ENCODE measurements at places on chromosomes 5 and 9.

DNA sequence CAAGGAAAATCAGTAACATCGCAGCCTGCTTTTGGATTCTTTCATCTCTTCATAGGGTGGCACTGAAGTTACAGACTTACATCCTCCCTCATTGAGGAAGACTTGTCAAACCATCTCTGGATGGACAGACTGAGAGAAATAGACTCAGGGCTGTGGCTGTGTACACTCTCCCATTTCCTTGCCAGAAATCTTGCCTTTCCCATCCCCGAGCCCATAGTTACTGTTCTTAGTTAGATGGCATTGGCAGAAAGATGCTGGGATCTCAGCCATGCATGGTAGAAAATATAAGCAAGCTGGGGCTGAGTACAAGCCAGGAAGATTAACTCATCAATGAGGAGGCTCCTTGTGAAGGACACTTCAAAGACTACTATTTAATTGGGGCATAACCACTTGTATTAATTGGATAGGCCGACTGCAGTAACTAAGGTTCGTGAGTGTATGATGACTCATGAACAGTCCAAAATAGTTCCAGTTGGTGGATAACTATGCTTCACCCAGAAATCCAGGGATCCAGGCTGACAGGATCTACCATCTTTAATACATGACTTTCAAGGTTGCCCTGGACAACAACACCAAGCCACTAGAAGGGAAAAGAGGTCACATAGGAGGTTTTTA lies 137.9 kb downstream of the TMEM38B start:
- DNase-seq = no peak

GRCh38 chr5:171825051-171825450 lies 39.4 kb downstream of the SMIM23 start:
- DNase-seq = no peak

DNA sequence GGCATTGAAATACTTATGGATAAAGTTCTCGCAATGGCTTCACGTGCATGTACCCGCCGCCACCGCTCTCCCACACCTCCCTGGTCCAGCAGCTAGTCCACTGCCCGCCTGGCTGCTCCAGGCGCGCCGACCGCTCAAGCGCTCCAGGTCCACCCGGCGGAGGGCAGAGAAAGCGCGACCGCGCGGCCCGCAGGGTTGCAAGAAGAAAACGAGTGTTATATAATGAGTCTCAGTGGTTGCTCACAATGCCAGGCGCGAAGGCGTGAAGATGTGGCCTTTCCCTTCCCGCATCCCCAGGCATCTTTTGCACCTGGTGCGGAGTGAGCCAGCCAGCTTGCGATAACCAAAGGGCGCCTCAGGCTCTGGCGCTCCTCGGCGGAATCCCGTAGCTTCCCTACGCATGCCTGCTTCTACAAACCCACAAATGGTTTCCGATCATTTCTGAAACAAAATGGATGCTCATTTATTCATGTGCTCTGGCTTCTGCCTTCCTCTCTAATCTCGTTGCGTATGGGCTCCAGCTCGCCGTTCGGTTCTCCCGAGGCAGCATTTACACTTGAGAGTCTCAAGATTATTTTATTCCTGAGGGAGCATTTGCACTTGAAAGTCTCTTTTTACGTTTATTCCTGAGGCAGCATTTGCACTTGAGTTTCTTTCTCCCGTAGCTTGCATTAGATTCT lies 25.7 kb downstream of the CDKN2A start:
- peak; percentile 59 for DNase-seq

GRCh38 chr5:89827359-89827758 lies 582.2 kb downstream of the CETN3 start:
- no peak for DNase-seq

DNA sequence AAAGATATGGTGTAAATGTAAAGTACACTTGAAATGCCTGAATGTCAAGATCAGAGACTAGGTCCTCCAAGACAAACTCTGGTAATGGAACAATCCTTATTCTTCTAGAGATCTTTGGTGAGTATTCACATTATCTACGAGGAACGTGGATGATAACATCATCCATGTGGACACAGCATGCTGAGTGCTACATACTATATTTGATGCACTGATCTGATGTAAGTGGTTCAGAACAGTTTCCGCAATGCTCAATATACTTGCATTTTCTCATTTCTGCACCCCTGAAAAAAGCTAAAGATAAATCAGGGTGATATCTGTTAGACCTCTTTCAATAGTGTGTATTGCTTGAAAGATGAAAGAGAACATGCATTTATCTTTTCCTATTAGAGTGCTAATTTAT lies 226.8 kb downstream of the EFNA5 start:
- no peak for DNase-seq

DNA sequence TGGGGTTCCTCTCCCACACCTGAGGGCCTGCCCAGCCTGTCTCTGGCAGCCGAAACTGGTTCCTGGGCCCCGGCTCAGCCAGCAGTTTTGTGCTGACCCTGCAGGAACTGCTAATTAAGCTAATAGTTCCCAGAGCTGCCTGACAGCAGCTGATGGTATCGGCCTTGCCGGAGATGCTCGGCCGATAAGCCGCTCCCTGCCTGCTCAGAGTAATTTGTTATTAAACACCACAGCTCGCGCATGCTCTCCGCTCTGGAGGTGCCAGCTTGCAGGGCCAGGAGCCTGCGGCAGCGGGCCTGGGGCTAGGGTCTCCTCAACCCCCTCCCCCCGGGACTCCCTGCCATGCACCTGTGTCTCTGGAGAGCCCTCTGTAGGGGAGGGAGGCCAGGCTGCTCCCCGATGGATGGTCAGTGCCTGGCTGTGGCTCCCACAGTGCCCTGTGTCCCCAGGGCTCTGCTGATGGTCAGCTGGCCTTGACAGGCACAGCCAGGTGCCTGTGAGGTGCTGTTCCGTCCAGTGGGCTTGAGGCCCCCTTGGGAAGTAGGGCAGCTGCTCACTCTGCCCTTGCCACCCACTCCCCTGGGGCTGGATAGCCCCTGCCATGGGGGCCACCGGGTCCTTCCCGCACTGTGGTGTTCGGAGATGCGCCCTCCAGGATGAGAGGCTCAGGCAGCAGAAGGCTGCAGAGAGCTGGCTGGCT lies 41.7 kb downstream of the RXRA start:
- DNase-seq = no peak

- no peak for DNase-seq
Measured at GRCh38 chr5:76225336-76225735, 142.2 kb downstream of the SV2C start.

- DNase-seq = no peak
Measured at GRCh38 chr9:2853517-2853916, 9.6 kb upstream of the PUM3 start.

DNA sequence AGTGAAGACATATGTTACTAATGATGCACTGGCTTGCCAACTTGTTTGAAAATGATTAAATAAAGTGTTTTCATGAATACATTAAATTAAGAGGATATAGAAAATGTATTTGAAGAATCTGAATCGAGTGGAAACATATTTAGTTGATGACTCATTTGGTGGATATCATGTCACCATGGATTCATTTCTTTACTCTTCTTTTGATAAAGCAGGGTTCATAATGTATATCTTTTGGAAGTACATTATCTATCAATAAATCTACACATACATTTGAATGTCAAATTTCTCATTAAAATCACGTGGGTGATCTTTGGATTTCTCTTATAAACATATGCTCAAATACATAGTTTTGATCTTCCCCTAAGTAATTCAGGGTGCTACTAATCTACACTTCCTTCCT lies 1148.1 kb upstream of the ACO1 start:
- no peak for DNase-seq

DNA sequence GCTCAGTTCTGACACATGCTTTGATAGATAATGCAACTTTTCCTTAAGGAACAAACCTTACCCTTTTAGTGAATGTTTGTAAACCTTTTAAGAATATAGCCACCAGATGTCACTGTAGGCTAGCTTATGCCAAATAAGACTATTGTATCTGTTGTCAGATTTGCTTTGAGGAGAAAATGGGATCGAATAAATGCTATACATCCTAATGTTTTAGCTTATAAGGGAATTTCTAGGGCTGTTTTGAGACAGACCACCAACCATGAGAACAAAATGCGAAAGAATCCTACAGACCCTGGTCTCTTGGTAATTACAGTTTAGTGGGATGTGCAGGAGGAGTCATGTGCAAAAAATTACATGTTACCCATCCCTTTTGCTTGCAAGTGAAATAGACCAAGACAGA lies 127.6 kb upstream of the NMUR2 start:
- peak; percentile 82 for DNase-seq
